ENCODE measurements at places on chromosomes 13 and 19. TPM values are rescaled to one million over a fixed set of nuclear protein-coding genes. Genes with fewer than 3 reads are reported as not detected.

Gene CGB5
- total RNA-seq, result 0.59 TPM

Gene NLRP7
- total RNA-seq, result not detected

Gene ARL11
- not detected for total RNA-seq

Gene TJP3
- total RNA-seq, result 0.49 TPM

Gene B3GNT3
- total RNA-seq, result 6.1 TPM

Gene CGB8
- 1.9 TPM for total RNA-seq

Gene DENND1C
- total RNA-seq, result 0.11 TPM

Gene HIF3A
- not detected for total RNA-seq

Gene WASF3
- total RNA-seq, result 0.14 TPM

Gene ATP4A
- not detected for total RNA-seq

Gene CEACAM20
- total RNA-seq, result not detected

Gene APC2
- 2.1 TPM for total RNA-seq

Gene IL17D
- 1.5 TPM for total RNA-seq

Gene NLRP5
- 0.03 TPM for total RNA-seq

Gene VSIG10L
- total RNA-seq, result 10.9 TPM

Gene NKG7
- not detected for total RNA-seq

Gene ERICH4
- not detected for total RNA-seq

Gene GDF15
- total RNA-seq, result 31.0 TPM

Gene PIBF1
- 5.0 TPM for total RNA-seq

Gene ZNF737
- 0.08 TPM for total RNA-seq

Gene FGF9
- total RNA-seq, result not detected

Gene VAV1
- total RNA-seq, result 7.6 TPM

Gene OXGR1
- total RNA-seq, result not detected

Data from A549 treated with GW870086 at 1 μM for 4 hours (cell line).